OCI-M1 (cell line): ENCODE measurements at places on chromosomes 4 and X.

- no peak for DNase-seq
Observed at GRCh38 chrX:14554131-14554715, 24.9 kb downstream of the GLRA2 start.

- DNase-seq: no peak
Observed at GRCh38 chr4:115113506-115114106, at the start of gene NDST4. Gene NDST4, minus strand, starts transcription at chr4:115113620. Its CDS starts 36,584 bp downstream, at chr4:115077036.

- DNase-seq: no peak
Observed at GRCh38 chrX:28756647-28757046, 169.4 kb downstream of the IL1RAPL1 start.

GRCh38 chr4:52585379-52585778 is 73.7 kb downstream of the USP46 start:
- DNase-seq: peak; percentile 20
